ENCODE measurements at places on chromosomes 5 and 9.

DNA sequence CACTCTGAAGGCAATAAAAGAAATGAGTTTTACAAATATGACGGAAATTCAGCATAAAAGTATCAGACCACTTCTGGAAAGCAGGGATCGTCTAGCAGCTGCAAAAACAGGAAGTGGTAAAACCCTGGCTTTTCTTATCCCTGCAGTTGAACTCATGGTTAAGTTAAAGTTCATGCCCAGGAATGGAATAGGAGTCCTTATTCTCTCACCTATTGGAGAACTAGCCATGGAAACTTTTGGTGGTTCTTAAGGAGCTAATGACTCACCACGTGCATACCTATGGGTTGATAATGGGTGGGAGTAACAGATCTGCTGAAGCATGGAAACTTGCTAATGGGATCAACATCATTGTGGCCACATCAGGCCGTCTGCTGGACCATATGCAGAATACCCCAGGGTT lies 93.5 kb upstream of the RGMB start:
- no peak for DNase-seq

- no peak for DNase-seq
Measured at GRCh38 chr5:22665801-22666200, 187.3 kb downstream of the CDH12 start.

DNA sequence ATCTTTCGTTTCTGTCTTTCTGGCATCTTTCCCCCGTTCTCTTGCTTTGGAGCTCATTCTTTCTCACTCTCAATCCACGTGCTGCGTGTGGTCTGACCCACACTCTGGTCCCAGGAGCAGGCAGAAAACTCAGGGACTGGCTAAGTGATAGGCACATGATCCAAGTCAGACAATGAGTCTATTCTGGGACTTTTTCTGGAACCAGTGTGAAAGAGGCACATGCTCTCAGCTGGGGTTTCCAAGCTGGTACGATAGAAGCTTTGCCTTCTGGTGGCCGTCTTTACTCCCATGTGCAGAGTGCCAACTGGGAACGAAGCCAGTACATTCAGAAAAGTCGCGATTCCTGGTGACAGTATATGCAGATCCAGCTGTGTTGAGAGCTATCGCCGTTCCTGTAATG lies 94.4 kb downstream of the PDZD2 start:
- DNase-seq = no peak

DNA sequence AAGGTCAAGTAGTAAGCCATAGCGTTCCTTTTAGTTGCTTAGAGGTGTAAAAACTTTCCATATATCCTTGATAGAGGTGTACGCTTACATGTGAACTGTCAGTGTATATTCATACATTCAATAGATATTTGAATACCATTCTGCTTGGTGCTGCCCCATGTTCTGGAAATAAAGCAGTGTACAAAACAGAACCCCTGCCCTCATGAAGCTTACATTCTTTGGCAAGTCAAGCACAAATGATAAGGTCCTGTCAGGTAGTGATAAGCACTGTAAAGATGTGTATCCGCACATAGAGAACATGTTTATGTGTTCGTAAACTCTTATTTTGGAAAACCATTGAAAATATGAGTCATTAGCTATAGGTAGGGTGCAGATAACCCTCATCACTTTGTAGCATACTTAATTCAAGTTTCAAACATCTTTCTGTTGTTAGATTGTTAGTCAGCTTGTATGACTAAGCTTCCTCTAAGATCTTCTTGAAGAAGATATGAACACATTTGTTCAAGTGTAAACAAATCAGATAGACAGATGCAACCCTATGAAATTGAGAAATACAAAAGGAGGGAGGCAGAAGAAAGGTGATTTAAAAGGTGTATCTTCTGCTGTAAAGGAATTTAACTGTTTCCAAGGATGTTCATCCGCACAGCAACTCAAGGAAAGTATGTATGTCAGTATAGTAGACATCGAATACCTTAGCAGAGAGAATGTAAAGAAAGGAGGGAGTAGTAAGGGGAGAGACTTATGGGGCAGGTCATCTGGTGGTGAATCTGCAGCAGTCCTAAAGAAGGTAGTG lies 1.6 kb downstream of the GTF3C4 start:
- DNase-seq = no peak

- no peak for DNase-seq
Measured at GRCh38 chr9:7871977-7872730, 72.6 kb upstream of the DMAC1 start.

DNA sequence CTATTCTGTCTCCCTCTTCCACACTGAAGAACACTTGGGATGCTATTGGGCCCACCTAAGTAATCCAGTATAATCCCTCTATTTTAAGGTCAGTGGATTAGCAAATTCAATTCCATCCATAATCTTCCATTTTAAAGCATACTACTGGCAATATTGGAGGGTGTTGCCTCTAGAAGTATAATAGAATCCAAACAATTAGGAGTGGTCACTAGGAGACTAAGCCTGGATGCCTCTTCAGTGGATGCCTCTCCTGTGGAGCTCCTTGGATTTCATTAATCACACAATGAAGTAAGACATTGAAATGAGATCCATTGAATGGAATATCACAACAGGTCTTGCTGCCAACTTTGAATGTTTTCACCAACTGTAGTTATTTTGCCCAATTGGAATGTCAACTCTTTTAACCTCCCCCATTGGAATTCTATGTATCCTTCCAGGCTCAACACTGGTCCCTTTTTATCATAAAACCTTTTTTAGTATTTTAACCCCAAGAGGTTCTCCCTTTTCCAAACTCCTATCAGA lies 311.6 kb downstream of the PLK2 start:
- DNase-seq = no peak

DNA sequence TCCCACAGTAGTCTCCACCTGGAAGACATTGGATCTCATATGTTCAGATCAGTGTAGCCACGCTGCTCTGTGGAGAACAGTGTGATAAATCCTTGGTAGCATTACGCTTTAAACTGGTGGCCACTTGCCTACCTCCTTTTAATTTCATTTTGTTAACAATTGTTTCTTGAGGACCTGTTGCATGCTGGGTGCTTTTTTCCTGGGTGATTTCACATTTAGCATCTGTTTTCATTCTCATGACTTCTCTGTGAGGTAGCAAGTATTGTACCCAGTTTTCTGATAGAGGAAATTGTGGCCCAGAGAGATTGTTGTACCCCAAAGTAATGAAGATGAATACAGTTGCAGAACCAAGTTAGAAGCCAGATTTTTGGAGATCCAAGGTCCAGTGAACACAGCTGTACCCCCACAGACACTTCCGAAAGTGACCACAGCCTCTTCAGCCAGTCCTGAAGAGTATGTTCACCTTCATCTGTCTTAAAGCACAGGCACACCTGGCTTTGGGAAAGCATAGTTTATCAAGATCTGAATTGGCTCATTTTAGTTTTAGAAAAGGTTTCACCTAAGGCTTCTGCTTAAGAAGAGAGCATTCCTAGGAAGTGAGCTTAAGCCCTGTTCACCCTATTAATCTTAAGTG lies 75.2 kb downstream of the F2RL2 start:
- DNase-seq = no peak

GRCh38 chr5:116699332-116699731 lies 124.7 kb upstream of the SEMA6A start:
- no peak for DNase-seq

Measured in NCI-H2107 (cell line).